ENCODE measurements at places on chromosomes 6 and 20. TPM values are rescaled to one million over a fixed set of nuclear protein-coding genes. Genes with fewer than 3 reads are reported as not detected.

Gene MOXD1
- not detected for total RNA-seq

- DNase-seq: peak; percentile 9
Measured at GRCh38 chr20:56504373-56505005, 20.1 kb upstream of the FAM209A start.

Gene PAX1
- total RNA-seq: not detected

GRCh38 chr6:113634352-113635163 lies 222.6 kb upstream of the MARCKS start:
- DNase-seq: no peak

DNA sequence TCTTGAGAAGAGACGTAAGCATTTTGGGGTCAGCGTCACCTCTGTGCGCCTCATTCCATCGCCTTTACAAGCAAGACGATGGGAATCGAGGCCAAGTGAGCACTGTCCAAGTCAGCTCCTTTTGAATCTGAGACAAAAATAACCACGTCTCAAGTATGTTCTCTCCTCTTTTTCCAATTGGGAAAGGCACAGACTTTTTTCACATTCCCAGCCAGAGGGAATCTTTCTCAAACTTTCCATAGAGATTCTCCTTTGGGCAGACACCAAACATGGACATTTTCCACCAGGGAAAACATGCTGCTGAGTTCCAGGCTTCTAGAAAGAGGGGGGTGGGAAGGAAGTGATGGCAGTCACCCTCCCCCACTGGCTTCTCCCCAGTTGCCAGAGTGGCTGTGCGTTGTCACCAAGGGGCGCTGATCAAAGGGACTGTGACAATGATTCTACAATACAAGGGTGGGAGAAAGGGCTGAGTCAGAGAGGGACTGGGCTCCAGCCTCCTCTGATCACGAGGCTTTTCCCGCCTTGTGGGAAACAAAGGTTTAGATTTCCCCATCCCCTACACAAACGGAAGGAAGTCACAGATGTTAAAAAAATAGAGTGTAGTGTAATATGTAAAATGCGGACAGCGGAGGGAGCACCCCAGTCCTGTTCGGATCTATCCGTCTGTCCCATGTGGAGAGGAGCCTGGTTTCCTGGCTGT lies 281.9 kb upstream of the RNF24 start:
- no peak for DNase-seq

Gene LST1
- total RNA-seq: 14.6 TPM

DNA sequence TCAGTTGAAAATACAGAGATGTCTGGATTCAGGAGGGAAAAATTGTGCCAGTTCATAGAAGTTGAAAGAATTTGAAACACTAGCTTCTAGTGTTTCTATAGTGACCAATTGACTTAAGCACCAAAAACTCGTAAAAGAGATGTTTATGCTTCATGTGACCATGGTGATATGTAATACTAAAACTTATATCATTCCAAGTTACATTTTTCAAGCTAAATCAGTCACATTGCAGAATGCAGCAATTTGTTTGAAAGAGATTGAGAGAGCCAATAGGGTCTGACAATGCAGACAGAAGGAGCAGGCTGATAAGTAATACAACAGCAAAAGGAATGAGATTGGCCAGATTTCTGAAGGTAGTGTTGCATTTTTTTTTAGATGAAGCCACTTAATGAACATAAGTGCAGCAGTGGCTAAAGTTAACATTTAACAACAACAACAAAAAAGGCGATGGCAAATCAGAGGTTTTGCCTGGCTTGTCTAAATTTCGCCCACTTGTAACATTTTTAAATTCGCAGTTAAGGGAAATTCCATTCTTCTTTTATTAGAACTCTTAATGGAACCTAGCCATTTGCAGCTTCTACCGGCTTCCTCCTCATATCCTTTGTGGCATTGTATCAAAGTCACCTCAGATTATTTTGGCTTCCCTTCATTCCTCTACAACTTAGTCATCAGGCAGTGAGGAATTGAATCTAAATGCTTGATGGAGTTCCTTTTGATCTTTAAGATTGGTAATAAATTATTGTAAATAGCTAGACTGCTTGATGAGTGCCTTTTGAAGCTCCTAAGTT lies 484.0 kb upstream of the SOX4 start:
- DNase-seq: no peak

- no peak for DNase-seq
Measured at GRCh38 chr20:34299556-34300255, 3.4 kb downstream of the AHCY start.

Gene BMP7
- total RNA-seq: not detected

- no peak for DNase-seq
Measured at GRCh38 chr20:38061109-38061508, 27.6 kb downstream of the RPRD1B start.

Gene SYCP2
- total RNA-seq: 4.6 TPM

Gene CGA
- 0.59 TPM for total RNA-seq

DNA sequence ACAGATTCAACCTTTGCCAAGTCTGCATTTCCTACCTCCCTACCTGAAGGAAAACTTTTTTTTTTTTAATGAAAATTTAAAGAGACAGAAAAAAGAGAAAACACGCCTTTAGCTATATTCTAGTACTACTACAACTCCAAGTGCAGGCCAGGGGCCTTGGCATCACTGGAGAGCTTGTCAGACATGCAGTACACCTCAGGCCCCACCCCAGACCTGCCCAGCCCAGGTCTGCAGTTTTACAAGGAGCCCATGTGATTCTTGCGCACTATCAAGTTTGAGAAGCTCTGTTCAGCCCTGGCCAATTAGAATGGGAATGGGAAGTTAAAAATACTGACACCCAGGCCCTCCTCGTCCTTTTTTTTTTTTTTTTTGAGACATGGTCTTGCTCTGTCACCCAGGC lies 85.0 kb downstream of the NFATC2 start:
- no peak for DNase-seq

GRCh38 chr20:58755766-58756449 lies 63.3 kb downstream of the NPEPL1 start:
- DNase-seq: no peak

DNA sequence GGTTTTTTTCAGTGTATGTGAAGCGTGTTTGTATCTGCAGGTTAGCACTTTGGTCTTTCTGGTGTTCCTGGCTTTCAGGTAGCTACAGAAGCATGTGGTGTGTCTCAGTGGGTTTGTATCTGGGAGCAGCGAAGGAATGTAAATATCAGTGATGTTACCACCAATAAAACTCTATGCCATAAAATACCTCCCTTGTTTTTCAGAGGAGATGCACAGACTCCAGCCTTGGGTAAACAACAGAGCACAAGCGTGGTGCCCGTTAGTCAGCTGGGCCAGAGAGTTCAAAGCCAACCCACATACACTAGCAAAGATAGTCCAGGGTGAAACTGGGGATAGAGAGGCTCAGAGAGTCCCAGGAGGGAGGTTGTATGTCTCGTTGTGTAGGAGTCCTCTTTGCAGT lies 393.8 kb downstream of the SMOC2 start:
- DNase-seq: no peak

Gene NKX2-2
- not detected for total RNA-seq

DNA sequence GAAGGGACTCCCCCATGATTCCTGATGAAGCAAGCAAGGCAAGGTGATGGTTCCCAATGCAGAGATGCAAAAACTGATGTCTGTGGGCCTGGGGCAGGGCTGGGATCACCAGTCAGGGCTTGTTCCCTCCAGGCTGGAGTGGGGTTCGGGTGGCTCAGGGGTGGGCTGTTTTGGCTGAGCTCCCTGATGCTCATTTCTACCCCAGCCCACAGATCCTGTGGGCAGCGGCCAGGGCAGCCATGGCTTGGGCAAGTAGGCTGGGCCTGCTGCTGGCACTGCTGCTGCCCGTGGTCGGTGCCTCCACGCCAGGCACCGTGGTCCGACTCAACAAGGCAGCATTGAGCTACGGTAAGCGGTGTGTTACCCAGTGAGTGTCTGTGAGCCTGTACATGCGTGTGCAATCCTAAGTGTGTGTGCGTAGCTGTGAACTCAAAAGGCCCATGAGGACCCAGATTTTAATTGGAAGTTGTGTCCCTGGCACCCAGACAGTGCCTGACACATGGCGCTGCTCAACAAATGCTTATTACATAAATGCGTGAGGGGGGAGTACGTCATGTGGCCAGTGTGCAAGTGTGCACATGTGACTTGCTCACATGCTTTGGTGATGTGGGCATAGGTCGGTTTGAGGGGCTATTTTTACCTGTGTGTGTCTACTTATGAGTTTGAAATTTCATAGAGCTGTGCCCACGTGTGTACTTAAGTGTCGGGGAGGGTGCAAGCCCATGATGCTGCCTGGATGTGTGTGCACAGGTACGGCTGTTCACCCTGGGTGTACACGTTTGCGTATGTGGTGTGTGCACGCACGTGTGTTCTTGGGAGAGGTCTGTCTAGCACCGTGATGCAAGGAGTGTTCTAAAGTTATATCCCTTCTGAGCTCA lies 1.1 kb downstream of the BPIFB2 start:
- DNase-seq: no peak

GRCh38 chr6:148041546-148041945 lies 301.1 kb upstream of the SASH1 start:
- no peak for DNase-seq

Gene DEFB132
- total RNA-seq: not detected

Gene TMEM244
- total RNA-seq: not detected

DNA sequence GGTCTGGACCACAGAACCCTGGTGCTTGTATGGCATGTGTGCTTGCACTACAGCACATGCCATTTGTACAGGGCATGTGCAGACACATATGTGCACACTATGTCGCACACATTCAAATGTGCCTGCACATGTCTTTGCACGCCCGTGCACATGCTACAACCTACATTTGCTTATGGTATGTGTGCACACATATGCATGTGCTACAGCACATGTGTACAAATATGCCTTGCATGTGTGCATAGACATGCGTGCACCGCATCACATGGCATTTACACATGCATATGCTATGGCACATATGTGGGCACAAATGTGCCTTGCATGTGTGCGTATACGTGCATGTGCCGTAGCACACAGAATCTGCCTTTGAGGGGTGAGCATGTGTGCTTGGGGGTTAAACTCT lies 90.5 kb downstream of the DHX35 start:
- DNase-seq: no peak

GRCh38 chr6:149031859-149032598 lies 285.2 kb downstream of the UST start:
- no peak for DNase-seq

DNA sequence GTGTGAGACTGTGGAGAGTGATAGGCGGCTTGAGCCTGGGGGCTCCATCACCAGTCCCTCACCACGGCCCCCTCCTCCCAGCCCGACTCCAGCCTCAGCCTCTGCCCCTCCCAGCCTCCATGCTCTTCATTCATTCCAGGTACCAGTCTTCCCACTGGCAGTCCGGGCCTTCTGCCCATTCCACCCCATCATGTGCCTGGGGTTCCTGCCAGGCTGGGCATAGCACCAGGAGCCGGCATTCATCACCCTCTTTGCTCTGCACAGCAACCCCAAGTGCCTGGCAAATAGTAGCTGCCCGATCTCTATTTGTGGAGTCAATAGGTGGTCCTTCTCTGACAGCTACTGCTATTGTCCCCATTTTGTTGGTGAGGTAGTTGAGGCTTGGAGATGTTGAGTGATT lies 39.6 kb upstream of the GTSF1L start:
- no peak for DNase-seq

- DNase-seq: no peak
Measured at GRCh38 chr6:159557031-159557430, 136.0 kb downstream of the SOD2 start.

DNA sequence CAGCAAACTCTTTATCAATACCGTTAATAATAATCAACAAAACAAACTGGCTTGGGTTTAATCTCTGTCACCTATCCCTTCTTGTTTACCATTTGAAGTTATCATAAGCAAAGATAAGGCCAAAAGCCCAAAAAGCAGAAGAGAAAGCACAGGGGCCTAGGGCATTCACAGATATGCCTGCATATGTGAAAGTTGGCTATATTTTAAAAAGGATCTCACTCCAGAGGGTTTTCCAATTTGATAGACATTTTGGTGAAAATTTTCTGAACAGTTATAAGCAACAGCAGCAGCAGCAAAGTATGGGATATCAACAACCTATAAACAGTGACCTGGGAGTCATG lies 101.1 kb downstream of the ATXN1 start:
- DNase-seq: no peak

DNA sequence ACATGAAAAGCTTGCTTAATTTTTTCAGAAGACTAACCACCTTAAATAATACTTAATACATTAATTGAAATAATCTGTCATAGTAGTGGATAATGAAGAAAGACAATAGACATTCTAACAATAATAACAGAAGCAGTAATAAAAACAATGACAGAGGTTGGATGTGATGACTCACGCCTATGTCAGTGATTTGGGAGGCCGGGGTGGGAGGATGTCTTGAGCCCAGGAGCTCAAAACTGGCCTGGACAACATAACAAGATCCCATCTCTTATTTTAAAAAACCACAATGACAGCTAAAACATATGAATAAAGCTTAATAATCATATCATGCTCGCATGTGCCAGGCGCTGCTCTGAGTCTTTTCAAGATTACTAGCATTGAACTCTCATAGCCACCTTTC lies 105.5 kb downstream of the IPCEF1 start:
- DNase-seq: no peak

Gene CASP8AP2
- 32.8 TPM for total RNA-seq

Gene TMEM74B
- 1.2 TPM for total RNA-seq

GRCh38 chr6:109467696-109468095 lies 12.1 kb upstream of the MICAL1 start:
- no peak for DNase-seq

Gene F13A1
- total RNA-seq: not detected

- DNase-seq: no peak
Measured at GRCh38 chr6:126055449-126055848, 69.1 kb downstream of the TRMT11 start.

GRCh38 chr20:50762045-50762422 lies 30.7 kb downstream of the PARD6B start:
- no peak for DNase-seq

DNA sequence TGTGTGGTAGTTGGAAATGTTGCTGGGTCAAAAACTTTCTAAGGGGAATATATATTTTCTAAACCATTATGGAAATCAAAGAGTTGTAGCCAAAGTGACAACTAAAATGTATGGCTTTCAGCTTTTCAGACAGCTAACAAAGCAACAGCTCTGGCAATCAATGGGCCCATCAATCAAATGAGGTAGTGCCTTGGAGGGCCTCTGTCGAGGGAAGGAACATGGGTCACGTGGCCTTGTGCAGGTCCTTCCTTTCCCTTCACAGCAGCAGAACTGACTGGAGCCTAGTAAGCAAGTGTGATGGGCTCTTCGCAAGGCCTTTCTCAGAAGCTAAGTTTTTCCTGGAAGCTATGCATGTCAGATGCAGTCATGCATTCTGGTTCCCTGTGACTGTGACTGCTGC lies 17.9 kb downstream of the FAXC start:
- no peak for DNase-seq

All from activated T-helper 2 cell treated with anti-CD3 and anti-CD28 coated beads, Interferon-gamma antibody, Interleukin-2, Interleukin-4, amounts not matched to agents 10 μg/mL and 5 μg/mL and 100 μg/mL, durations not matched to agents 14 hours and 24 hours and 36 hours (primary cell).